H54 (cell line): ENCODE measurements at places on chromosomes 5 and 9.
A peak's percentile ranks its signal among the peaks of the same experiment; 100 is the strongest.

DNA sequence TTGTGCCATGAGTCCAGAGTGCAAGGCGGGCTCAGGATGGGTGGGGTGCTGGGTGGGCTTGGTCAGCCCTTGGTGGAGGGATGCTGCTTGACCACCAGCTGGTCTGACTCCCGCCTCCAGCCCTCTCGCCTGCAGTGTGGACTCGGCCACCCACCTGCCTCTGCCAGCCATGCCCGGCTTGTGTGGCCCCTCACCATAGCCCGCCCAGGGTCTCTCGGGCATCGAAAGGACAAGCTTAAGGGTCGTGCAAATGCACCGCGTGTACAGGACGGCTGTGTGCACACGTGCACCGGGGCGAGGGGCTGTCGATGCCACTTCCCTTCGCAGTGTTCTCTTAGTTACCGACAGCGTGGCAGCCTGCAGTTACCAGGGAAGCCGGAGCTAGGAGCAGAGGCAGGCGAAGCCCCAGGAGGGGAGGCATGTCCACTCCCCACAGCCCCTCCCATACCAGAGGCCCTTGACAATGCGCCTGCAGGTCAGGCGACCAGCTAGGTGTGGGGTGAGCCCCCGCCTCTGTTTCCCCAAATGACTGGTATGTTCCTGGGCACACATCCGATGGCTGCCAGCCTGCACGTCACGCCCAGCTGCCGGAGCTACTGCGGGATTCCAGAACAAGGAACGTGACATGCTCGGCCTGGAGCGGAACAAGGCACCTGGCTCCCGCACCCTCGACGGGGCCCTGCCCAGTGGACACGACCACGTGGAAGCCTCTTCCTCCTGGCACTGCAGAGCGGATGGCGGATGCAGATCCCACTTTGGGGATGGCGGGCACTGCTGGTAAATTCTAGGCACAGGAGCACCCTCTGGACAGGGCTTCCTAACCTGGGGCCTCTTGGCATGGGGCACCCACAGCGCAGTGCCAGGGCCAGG is 7.8 kb downstream of the LCN9 start:
- DNase-seq = no peak

GRCh38 chr5:143177263-143177983 is 226.1 kb downstream of the NR3C1 start:
- DNase-seq = peak; percentile 67

DNA sequence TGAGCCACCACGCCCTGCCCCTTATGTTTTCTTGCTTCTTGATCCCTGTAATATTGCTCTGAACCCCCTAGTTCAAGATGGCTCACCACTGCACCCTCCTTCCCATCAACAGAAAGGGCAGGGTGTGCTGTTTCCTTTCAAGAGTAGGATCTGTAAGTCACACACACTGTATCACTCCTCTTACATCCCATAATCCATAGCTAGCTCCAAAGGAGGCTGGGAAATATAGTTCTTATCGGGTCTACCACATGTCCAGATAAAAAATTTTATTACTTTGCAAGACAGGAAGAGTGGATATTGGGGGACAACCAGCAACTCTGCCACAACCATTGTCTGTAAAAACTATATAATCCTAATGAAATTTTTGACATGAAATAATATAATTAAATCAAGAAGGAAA is 79.6 kb downstream of the C9orf50 start:
- no peak for DNase-seq

DNA sequence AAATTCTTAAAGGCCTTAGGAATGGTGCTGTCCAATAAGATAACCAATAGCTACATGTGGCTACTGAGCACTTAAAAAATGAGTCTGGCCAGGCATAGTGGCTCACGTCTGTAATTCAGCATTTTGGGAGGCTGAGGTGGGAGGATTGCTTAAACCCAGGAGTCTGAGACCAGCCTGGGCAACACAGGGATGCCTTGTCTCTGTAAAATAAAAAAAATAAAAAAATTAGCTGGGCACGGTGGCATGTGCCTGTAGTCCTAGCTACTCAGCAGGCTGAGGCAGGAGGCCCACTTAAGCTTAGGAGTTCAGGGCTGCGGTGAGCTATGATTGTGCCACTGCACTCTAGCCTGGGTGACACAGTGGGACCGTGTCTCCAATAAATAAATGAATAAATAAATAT is 1.3 kb upstream of the SLC22A5 start:
- DNase-seq = no peak

DNA sequence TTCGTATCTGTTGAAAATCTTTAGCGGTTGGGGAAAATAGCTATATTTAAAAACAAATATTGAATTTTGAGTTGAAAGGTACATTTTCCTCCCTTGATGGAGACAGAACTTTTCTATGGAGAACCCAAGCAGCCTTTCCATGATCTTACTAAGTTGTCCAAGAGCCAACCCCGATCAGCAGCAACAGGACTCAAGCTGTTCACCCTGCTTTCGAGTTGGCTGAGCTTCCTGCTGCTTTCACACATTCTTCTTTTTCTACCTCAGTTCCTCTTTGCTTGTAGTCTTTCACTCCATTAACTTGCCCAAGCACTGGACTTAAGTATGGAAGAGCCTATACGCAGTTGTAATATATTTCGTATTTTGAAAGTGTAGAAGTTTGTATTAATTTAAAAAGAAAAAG is 59.4 kb downstream of the IL6ST start:
- no peak for DNase-seq

DNA sequence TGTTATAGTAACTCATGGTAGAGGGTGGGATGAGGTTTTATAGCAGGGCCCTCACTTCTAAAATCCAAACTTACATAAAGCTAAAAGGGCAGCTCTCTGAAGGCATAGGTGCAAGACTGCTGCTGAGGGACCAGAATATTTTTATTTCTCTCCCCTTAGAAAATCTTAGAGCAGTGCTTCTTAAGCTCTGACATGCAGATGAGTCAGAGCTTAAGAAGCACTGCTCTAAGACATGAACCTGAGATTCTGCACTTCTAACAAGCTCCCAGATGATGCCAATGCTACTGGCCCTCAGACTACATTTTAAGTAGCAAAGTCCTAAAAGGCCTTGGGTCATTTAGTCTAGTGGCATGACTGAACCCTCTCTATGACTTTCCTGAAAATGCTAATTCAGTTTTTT is 97.6 kb upstream of the SPRY4 start:
- no peak for DNase-seq
